ENCODE measurements at places on chromosomes 4 and X.

GRCh38 chrX:68146054-68146453 is 287.2 kb downstream of the OPHN1 start:
- ATAC-seq: peak; percentile 41

GRCh38 chr4:88674979-88675378 is 22.6 kb downstream of the NAP1L5 start:
- no peak for ATAC-seq

GRCh38 chr4:125770814-125771398 is 456.2 kb downstream of the FAT4 start:
- no peak for ATAC-seq

DNA sequence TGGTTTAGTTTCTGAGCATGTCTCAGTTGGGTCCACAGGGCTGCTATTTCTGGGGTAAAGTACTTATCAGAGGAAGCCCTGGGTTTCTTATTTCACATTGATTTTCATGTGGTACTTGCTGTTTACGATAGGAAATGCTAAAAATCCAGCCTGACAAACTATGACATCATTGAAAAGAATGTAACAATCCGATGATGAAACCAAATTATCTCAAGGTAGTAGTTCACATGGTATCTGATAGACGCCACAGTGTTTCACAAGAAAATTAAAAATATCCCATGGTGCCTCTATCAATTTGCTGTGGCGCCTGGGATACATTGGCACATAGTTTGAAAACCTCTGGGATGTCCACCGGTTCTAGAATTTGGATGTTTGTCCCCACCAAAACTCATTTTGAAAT is 418.9 kb upstream of the RPS6KA3 start:
- ATAC-seq: no peak
